IPS-NIHi11 (cell line): ENCODE measurements at places on chromosomes 6 and 20.

GRCh38 chr6:83600459-83600858 is 88.1 kb downstream of the PRSS35 start:
- DNase-seq: no peak

DNA sequence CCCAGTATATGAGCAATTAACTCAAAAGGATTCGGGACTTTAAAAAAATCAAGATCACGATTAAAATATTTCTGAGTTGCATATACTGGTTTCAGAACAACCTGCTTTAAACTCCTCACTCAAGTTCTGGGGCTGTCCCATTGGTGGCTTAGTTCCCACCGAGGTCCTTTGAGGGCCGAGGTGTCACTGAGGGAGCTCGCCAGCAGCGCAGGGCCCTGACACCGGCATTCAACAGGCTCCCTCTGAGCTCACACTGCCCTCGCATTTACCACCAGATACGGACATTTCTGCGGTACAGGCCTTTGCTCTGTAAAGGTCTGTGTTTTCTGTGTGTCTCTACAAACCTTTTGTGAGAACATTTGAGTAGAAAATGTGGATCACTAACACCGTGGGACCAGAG is 24.4 kb upstream of the BNIP5 start:
- no peak for DNase-seq

DNA sequence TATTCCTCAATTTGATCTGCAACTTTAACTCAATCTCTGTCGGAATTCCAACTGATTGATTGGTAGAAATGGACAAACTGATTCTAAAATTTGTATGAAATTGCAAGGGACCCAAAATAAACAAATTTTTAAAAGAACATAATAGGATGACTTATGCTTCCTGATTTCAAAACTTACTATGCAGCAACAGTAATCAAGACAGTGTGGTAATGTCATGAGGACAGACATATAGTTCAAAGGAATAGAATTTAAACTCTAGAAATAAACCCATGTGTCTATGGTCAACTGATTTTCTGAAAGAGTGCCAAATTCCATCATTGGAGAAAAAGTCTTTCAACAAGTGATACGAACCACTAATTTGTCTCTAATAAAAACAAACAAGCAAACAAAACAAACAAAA is 1320.1 kb upstream of the GJE1 start:
- DNase-seq: no peak

DNA sequence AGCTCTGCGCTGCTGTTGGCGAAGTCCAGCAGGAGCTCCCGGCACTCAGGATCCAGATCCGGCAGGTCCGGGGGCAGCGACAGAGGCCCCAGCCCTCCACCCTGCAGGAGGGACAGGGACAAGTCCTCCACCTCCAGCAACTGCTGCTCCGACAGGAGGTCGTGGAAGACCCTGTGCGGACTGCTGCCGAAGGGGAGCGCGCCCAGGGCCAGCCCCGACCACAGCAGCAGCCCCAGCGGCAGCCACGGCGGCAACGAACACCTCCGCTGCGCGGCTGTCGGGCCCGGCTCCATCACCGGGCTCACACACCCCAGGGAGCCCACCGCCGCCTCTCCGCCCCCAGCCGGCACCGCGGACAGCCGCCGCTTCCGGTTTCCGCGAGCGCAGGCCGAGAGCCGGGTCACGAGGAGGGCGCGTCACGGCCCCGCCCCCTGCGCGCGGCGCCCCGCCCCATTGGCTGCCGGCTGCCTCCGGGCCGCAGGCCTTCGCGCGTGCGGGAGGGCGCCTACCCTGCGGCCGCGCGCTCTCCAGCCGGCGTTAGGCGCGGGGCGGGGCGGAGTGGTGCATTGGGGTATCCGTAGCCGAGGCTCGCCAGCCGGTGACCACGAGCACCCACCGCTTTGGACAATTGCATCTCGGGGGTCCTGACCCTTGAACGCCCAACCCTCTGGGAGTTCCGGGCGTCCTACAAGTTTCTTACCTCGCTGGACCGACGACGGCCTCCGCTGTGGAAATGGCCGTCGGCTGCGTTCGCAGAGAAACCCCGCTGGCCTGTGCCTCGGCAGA is at the start of gene OSTM1:
TSS of gene OSTM1 (minus strand) at position 383 of the 786 bp plus-strand sequence. CDS start at position 293, 90 bp downstream.
- peak; percentile 100 for DNase-seq

GRCh38 chr6:12222405-12223366 is 67.5 kb upstream of the EDN1 start:
- DNase-seq: no peak

GRCh38 chr6:108805611-108806167 is 42.5 kb upstream of the ARMC2 start:
- DNase-seq: no peak

- no peak for DNase-seq
Observed at GRCh38 chr6:37135835-37136694, 33.9 kb upstream of the PIM1 start.

DNA sequence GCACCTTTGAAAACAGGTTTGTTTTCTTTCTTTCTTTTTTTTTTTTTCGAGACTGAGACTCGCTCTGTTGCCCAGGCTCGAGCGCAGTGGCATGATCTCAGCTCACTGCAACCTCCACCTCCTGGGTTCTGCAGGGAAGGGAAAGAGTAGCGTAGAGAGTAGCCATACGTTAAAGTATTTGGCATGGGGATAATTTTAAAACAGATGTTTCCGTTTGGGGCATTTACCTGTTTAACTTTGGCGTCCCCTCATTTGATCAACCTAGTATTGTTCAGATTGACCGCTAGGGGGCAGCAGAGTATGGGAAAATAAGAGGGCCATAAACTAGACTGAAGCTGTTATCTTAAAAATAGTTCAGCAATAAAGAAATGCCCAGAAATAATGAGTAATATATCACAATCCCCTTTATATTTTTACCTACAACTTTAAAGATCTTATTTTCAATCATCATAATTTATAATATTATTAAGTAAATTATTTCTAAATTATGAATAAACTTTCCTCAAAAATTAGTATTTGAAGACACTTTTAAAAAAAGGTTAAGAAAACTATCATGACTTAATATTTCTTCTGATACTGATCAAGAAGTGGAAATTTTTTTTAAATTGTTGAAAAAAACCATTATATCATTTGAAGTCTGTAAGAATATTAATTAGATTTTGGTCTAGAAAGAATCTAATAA is 7.6 kb upstream of the TAAR9 start:
- DNase-seq: peak; percentile 45

DNA sequence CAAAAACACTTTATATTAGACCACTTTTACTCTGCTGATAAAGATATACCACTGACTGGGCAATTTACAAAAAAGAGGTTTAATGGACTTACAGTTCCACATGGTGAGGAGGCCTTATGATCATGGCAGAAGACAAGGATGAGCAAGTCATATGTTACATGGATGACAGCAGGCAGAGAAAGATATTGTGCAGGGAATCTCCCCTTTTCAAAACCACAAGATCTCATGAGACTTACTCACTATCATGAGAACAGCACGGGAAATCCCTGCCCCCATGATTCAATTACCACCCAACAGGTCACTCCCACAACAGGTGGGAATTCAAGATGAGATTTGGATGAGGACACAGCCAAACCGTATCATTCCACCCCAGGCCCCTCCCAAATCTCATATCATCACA is 1383.8 kb upstream of the MAP3K7 start:
- no peak for DNase-seq

DNA sequence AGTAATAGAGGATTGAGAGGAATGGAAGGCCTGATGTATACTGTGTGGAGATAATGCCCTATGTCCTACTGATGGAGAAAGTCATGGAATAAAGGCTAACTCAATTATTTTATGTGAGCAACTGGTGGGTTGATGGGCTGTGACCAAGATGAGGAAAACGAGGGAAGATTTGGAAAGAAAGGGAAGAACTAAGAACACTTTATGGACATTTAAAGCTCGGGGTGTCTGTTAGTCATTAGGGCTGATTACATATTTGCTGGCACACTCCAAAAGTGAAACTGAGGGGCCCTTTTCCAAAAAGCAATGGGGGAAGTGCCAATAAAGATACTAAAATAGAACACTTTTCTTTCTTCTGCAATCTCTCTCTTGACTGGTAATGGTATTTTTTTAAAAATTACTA is 439.5 kb downstream of the PLCB1 start:
- no peak for DNase-seq

GRCh38 chr20:23125159-23125558 is 39.0 kb upstream of the CD93 start:
- DNase-seq: no peak

DNA sequence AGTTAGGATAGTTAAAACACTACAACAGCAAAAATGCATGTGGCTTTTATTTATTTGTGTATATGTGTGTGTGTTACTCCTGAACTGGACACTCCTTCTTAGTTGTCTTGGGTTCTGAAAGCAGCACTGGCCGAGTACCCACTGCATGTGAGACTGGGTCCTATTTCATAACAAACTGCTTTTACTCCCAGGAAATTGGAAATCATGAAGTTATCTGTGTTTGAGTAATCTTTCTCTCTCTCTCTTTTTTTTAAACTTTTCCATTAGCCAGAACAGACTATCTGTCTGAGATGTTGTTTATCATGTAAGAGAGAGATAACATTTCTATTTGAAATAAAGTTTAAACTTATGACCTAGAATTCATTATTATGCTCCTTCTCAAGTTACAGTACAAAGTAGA is 110.4 kb downstream of the LIN28B start:
- no peak for DNase-seq

DNA sequence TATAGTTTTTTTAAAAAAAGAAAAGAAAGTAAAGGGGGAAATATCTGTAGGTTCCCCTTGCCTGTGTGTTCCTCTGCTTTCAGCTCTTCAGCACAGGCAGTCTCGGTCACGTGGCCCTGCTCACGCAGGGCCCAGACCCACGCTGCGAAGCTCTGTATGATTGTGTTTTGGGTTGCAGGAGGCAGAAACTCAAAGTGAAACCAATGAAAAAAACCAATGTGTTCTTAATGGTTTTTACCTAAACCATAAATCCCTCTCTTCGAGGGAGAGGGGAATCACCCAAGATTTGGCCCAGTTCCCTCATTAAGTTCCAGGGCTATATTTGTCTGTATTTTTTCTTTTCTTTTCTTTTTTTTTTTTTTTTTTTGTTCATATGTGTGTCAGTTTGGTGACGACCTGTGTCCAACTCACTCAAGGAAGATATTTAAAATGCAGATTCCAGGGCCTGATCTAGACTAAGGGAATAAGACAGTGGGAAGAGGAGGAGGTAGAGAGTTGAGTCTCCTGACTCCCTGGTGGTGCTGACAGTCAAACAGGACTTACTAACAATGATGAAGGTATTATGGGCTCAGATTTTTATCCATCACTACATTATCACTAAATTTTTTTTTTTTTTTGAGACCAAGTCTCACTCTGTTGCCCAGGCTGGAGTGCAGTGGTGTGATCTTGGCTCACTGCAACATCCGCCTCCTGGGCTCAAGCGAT is 33.8 kb upstream of the RREB1 start:
- DNase-seq: no peak

DNA sequence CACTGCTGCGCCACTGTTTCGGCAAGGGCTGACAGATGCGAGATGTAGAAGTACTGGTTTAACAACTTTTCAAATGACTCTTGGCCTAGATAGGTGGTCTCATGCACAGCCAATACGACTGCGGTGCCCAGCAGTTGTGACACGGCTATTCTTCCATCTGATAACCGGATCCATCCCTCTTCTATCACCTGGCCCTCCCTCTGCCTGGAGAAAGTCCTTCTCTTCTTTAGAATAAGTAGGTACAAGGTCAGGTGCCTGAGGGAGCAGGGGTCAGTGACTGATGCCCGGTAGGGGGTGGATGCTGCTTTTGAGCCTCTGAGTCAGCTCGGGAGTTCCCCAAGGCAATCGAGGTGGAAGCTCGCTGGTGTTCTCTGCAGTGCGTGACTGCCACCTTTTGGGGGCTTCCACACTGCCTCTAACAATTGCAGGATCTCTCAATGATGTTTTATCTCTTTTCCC is 166.8 kb upstream of the GRIK2 start:
- DNase-seq: peak; percentile 52

DNA sequence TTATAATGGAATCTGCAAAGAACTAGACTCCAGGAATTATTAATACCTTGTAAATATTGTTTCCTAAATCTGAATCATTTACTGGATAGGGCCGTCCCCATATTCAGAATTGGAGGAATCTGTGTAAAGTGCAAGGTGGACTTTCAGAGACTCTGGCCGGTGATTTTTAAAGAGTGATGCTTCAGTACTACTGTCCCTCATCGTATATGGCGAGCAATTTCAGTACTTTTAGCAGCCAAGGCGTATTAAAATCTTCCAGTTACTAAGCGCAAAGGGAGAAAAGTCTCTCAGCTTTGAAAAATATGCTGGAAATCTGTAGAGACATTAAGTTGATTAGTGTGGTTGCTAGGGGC is 483 bp downstream of the SMIM26 start:
- DNase-seq: no peak

GRCh38 chr6:25519856-25520255 is 132.2 kb upstream of the SCGN start:
- DNase-seq: no peak
